Peyer's patch (tissue), 4 donors: ENCODE measurements at places on chromosomes 12 and 14.
A peak's percentile ranks its signal among the peaks of the same experiment; 100 is the strongest.

DNA sequence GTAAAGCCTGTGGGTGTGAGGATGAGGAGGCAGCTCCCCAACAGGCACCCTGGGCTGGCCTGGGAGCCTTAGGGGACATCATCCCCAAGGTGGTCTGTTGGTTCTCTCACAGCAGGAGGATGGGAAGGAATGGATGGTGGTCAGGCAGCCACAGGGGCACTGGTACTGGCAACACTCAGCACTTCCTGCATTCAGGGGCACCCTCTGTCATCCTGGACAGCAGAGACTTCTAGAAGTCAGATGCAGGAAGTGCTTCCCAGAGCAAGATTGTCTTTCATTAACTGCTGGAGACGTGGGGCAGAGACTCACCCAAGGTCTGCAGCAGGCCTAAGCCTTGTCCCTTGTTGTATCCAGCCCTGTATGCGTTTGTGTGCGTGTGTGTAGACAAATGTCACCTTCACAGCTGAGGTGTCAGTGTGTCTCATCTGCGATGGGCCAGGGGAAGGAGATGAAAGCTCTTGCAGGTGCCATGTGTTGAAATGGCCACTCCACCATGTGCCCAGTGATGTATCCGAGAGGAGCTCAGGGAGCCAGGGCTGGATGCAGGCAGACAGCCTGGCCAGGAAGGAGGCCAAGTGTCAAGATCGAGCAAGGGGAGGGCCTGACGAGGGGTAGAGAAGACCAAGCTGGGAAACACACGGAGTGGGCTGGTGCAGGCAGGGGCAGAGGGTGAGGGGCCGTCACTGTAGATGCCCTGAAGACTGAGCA, 85.1 kb downstream of the PITPNM2 start:
- DNase-seq: no peak

DNA sequence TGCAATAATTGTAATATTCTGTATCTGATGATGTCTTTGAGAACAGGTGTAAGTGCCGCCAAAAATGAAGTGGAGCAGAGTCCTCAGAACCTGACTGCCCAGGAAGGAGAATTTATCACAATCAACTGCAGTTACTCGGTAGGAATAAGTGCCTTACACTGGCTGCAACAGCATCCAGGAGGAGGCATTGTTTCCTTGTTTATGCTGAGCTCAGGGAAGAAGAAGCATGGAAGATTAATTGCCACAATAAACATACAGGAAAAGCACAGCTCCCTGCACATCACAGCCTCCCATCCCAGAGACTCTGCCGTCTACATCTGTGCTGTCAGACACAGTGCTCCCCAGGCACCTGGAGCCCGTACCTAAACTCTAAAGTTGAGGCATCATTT, 268.7 kb downstream of the DAD1 start:
- DNase-seq: no peak

GRCh38 chr14:76713121-76713520, 48.1 kb upstream of the VASH1 start:
- no peak for DNase-seq

- DNase-seq: no peak
These were observed 256.0 kb downstream of the RPAP3 start for GRCh38 chr12:47449797-47450196.

- DNase-seq: no peak
These were observed 18.0 kb downstream of the RIMBP2 start for GRCh38 chr12:130698106-130698505.

- DNase-seq: no peak
These were observed 4.8 kb downstream of the DGKA start for GRCh38 chr12:55935738-55936151.

DNA sequence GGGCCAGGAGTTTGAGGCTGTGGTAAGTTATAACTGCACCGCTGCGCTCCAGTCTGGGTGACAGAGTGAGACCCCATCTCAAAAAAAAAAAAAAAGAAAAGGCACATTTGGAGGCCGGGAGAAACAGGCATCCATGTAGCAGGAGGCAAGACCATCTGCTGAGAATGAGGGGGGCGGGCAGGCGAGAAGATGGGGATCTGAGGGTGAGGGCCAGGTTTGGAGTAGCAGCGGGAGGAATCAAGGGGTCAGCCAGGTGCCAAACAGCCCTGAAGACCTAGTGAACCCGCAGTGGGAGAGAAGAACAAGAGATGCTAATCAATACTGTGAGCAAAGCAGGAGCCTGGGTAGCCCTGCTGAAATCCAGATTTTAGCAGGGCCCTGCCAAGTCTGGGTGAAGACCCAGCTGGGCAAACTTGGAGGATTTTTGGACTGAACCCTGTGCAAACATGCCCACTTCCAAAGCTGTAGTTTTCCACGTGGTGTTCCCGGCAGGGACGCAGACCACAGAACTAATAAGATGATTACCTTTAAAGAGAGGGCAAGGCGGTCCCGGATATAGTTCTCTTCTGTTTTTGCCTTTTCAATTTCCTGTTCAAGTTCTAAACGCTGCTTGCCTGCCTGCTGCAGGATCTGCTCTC, 61.0 kb downstream of the NIN start:
- DNase-seq: no peak

DNA sequence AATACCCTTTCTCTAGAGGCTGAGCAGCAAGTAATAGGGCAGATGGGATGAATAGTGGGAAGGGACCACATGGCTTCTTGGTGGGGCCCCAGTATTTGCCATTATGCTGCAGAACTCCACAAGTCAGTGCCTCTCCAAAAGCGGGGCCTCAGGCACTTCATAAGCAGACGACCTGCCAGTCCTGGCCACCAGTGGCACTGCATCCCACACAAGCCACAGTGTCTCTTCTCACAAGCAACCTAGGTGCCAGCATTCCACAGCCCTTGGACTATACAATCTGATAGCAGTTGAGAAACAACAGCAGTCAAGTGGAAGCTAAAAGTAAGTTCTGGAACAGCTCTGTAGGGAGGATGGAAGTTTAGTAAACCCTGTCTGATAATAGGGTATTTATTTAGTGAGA, 4.2 kb upstream of the SLC8A3 start:
- DNase-seq: no peak

DNA sequence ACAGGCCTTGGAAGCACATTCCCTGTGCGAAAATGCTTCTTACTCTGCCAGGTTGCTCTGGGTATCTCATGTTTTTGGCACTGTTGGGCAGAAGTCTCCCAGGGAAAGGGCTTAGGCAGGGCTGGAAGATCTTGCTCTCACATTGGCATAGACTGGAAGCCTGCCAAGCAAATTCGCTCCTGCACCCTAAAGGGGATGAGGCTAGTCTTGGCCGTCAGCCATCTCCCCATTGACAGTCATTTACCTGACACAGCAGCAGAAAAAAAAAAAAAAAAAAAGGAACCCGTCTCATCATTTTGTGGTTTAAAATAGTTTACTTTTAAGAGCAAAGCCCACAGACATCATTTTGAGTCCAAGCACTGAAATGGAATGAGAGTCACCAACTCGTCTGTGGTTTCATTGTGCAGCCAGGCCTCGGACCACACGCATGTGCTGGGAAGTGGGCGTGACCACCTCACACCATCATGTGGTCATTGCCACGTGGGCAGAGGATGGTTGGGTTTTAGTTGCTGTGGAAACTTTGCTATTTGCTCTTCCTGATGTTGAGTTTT, 84.8 kb downstream of the NRXN3 start:
- DNase-seq: no peak

DNA sequence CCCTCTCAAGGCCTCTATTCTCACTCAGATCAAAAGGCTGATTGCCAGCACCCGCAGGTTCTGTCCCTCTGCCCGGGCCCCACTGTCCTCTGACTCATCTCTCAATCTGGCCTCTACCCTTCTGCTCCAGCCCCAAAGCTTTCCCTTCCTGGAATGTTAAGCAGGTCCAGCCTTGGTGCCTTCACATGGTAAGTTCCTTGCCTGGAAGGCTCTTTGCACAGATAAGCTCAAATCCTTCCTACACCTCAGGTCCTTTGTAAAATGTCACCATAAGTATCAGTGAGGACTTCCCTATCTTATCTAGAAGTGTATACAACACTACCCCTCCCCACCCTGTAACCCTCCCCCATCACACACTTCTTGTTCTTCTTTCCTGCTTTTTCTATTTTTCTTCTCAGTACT, 22.2 kb downstream of the LPCAT3 start:
- DNase-seq: no peak

GRCh38 chr12:52634266-52635056, 16.1 kb upstream of the KRT73 start:
- DNase-seq: no peak

DNA sequence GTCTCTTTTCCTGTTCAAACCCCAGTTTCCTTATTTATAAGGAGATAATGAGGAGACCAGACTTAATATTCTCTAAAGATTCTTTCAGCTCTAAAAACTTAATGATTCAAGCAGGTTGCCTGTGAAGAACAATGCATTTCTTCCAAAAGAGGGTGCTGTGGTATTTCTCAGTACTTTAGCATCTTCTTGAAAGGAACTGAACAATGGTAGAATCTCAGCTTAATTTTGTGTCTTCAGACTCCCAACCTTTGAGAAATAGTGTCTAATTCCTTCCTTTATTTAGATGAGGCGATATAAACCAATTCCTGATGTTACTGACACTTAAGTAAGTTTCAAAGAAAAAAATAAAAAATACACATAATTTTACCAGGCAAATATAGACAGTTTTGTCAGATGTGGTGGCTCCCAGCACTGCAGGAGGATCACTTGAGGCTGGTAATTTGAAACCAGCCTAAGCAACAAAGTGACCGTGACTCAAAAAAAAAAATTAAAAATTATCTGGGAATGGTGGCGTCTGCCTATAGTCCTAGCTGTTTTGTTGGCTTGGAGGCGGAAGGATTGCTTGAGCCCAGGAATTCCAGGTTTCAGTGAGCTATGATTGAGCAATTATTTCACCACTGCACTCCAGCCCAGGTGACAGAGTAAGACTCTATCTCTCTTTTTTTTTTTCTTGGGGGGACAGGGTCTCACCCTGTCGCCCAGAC, 76.9 kb upstream of the PSMA6 start:
- no peak for DNase-seq

DNA sequence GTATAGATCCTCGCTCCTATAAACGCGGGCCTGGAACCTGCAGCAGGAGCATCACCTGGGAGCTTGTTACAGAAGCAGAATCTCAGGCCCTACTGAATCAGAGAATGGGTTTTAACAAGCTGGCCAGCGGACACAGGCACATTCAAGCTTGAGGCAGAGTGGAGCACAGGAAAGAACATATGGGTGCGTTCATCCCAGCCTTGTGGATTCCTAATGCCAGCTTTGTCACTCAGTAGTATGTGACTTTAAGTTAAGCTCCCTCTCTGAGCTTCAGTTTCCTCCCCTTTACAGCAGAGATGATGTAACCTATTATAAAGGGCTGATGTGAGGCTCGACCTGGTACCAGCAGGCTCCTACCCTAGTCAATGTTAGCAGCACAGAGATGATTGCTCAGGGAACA, 204.9 kb downstream of the ZFP36L1 start:
- no peak for DNase-seq

GRCh38 chr14:67359775-67360469, at the start of the genes ATP6V1D and EIF2S1:
TSS of gene ATP6V1D (minus strand) at chr14:67359804. CDS start at chr14:67359698, 106 bp downstream.
TSS of gene EIF2S1 (plus strand) at chr14:67360328. CDS start at chr14:67364768, 4,440 bp downstream.
- DNase-seq: peak; percentile 98

GRCh38 chr12:49092086-49092815, 2.4 kb downstream of the DHH start:
- DNase-seq: peak; percentile 71
